Effector CD4-positive, alpha-beta T cell (primary cell): ENCODE measurements at places on chromosomes 6 and 20.

DNA sequence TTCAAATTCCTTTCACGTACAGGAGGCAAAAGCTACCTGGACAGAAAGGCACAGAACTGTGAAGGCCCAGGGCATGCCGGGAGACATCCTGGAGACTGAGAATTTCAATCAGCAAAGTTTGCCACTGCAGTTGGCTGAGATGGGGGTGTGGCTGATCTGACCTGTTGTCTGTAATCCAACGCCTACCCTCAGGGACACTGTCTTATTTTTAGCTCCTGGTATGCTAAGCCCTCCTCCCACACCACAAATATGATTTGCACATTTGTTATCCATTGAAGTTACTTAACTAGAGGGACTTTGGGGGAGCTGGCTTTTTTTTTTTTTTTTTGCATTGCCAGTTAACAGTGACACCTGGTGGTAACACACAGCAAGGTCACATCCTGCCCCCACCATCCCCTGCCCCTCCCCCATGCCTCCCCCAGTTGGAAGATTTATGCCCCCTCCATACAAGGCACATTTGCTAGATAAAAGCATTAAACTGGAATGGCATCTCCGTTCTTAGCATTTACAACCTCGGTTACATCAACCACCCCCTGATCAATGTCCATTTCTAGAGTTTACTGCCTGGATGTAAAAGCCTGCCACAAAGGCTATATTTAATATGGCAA is 40.4 kb downstream of the TTI1 start:
- DNase-seq: no peak

GRCh38 chr6:3659748-3660147 is 91.8 kb downstream of the PXDC1 start:
- DNase-seq: no peak

DNA sequence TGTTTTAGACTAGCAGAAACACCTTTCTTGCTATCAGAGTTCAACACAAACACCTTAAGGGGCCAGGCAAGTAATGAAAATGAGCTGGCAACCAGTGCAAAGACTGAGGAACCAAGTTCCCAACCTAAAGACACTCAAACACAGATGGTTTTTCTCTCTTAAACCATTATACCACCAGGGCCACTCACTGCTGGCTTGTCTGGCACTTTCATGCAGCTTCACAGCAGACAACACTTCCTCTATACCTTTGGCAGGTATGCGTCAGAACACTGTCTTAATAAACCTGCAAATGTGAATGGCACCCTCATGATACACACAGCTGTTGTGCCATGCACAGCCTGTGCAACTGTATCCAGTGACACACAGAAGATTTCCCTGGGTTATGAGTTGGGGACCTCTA is 41.6 kb downstream of the NFATC2 start:
- peak; percentile 50 for DNase-seq

DNA sequence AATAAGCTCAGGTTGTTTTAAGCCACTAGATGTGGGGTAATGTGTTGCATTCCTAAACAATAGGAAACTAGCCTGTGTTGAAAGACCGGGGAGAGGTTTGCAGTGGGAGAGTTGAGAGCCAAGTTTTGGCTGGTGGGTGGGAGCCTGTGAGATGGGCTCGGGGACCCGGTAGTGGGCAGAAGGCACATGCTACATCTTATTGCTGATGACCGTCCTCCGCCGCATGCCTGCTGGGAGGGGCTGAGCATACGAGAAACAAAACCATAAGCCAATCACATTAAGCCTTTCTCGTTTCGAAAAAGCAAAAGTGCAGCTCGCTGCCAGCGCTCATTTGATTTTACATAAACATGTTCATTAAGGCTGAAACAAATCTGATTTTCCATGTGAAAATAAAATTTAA is 57.4 kb upstream of the MPC1 start:
- no peak for DNase-seq

- DNase-seq: no peak
These were observed 302.8 kb downstream of the BTBD9 start for GRCh38 chr6:38336922-38337321.

- no peak for DNase-seq
These were observed 79.4 kb downstream of the GFOD1 start for GRCh38 chr6:13407709-13408695.

DNA sequence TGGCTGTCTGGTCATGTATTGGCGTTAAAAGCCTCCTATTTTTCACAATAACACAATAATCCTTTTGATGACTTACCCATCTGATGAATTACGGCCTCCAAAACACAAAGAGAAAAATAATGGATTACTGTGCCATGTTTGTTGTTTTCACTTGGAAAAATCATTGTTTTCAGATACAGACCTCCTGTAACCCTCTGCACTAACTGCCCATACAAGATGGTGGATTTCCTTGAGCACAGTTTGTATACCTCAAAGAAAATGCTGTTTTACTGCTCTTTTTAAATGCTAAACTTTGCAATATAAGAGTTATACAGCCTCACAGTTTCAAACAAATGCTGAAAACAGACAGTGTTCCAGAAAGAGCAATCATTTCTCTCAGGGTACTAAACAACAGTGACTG is 61.0 kb downstream of the SMLR1 start:
- DNase-seq: no peak

DNA sequence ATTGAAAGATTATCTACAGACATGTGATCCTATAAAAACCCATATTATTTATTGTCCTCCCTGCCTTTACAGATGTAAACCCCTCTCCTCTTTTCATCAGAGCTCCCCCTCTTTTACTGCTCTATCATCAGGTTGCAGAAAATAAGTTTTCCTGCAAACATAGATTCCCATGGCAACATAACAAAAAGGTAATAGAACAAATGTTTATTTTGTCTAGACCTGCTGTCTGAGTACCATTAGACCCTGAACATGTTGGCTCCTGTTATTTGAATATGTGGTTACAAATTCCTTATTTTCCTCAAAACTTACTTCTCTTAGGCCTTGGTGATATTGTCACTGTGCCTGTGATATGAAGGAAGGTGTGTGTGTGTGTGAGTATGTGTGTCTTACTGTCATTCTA is 11.5 kb downstream of the MAPK14 start:
- no peak for DNase-seq
